Endothelial cell (in vitro differentiated cells): ENCODE measurements at places on chromosomes 11 and 22.
A peak's percentile ranks its signal among the peaks of the same experiment; 100 is the strongest.

DNA sequence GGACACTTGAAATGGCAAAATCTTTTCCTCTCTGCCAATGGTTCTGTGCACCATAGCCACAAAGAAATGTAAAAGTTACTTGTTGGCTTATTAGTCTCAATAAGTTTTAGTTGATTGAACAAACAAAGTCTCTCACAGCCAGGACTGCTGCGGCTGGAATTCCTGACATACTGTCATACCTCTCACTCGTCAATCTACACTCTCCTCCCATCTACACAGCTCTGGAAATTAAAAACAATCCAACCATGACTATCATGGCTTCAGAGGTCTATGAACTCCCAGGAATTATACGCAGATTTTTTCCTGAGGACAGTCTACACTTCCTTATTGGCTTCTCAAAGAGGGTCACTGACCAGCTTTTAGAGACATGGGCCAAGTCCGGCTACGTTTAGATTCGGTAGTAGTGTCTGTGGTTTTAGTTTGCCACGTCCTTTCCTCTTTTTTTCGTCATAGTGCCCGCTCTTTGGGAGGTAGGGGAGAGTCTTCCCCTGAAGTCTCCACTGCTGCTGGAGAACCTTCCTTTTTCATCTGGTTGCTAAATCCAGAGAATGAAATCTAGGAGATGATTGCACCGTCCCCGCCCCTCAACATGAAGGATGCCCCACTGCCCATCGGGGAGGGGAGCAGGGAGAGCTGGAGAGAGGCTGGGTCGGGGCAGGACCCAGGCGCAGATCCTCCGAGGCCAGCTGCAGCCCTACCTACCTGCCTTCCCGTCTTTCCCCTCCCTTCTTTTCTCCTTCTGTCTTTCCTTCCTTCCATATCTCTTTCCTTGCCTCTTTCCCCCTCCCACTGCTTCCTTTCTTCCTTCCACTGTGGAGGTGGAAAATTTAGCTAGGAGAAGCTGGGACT lies 1.0 kb upstream of the PLEKHB1 start:
- DNase-seq = no peak

DNA sequence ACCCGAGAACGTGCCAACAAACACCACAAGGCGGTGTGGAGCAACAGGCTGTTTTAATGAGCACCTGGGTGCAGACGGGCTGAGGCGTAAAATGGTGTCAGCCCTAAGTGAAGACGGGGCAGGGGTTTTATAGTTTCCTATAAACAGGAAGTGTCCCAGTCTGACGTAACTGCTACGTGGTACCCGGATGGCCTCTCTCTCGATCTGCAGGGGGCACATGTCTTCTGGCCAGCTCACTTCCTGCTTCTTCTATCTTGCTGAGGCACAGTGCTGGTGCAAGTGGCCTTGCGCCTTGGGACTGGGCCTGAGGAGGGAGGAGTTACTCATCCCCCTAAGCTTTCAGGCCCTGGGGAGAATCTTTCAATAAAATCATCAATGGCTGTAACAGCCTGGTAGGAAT lies 20.9 kb downstream of the OOSP3 start:
- DNase-seq = no peak

- DNase-seq = no peak
Observed at GRCh38 chr11:92129811-92130210, 94.8 kb upstream of the FAT3 start.

- no peak for DNase-seq
Observed at GRCh38 chr22:28935713-28936112, 52.3 kb downstream of the ZNRF3 start.

GRCh38 chr11:20493340-20493739 lies 105.8 kb downstream of the PRMT3 start:
- DNase-seq = no peak

GRCh38 chr11:102142333-102142732 lies 32.1 kb downstream of the YAP1 start:
- no peak for DNase-seq

DNA sequence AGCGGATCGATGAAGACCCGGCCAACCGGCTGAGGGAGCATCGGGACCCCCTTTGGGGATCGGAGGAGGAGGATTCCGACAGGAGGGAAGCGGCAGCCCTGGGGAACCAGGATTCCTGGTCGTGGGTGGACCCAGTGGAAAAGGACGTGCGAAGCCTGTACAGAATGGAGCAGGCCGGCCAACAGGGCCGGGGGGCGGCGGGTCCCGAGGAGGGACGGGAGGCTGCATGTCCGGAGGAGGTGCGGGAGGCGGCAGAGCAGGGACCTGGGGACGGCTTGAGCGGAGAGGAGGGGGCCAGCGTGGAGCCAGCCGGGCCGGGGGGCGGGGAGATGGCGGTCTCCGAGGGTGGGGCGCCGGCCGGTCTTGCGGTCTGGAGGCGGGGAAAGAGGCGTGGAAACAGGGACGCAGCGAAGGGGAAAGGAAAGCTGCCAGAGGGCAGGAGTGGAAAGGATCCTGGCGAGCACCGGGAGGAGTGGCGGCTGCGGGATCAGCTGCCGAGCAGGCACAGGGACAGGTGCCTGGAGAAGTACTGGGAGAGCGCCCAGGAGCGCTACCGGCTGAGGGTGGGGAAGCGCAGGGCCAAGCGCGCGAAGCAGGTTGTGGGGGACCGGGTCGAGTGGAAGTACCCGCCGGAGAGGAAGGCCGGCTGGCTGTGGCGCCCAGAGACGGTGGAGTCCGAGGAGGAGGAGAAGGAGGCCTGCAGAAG lies at the start of gene ANO5:
Gene ANO5, plus strand, starts transcription at position 444 of the 706 bp plus-strand sequence. CDS start 408 bp downstream, outside the sequence.
- peak; percentile 66 for DNase-seq

- no peak for DNase-seq
Observed at GRCh38 chr11:134352111-134352510, 20.3 kb downstream of the GLB1L2 start.

DNA sequence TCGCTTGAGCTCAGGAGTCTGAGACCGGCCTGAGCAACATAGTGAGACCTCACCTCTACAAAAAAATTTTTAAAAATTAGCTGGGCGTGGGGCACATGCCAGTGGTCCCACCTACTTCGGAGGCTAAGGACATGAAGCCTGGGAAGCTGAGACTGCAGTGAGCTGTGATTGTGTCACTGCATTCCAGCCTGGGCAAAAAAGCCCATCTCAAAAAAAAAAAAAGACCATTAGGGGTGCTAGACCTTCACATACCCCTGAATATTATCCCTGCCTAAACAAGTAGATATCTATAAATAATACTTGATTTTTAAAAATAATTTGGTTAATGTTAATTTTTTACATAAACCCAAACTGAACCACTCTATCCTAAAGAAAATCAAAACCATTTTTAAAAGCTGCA lies 24.2 kb downstream of the NUP98 start:
- no peak for DNase-seq

DNA sequence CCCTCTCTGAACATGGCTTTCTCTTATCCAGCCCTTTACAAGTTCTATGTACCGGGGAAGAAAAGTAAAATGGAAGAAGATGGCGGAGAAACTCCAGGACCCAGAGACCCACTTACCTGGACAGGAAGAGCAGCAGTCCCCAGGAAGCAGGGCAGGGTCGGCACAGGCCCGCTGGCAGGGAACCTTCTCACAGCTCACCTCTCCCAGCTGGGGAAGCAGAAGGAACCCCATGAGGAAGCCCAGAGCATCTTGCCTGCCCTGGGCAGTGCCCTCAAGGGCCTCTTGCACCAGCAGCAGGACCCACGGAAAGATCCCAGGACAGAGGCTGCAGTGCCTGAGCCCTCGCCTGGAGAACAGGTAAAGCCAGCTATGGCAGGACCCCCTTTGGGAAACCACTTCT lies 23.4 kb downstream of the PGA5 start:
- DNase-seq = no peak

- DNase-seq = no peak
Observed at GRCh38 chr11:43116071-43116470, 195.7 kb upstream of the API5 start.

DNA sequence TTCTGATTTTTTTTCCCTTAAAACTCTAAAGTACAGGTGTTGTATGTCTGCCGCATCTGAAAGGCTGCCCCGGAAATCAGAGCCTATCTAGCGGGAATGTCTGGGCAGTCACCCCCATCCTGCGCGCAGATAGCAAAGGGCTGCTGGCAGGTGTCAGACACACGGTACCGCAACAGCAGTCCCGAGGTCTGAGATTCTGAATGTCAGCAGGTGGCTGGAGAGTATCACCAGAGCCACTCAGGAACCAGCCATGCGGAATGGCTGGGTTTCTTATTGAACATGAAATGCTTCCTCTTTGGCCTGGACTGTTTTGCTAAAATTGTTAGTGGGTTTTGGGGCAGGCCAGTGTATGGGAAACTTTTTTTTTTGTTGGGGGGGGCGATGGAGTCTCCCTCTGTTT lies 53.3 kb downstream of the CERK start:
- DNase-seq = no peak

- DNase-seq = no peak
Observed at GRCh38 chr11:108239076-108239475, 16.2 kb downstream of the ATM start.
